ENCODE measurements at places on chromosomes 12 and 14.
A peak's percentile ranks its signal among the peaks of the same experiment; 100 is the strongest.

DNA sequence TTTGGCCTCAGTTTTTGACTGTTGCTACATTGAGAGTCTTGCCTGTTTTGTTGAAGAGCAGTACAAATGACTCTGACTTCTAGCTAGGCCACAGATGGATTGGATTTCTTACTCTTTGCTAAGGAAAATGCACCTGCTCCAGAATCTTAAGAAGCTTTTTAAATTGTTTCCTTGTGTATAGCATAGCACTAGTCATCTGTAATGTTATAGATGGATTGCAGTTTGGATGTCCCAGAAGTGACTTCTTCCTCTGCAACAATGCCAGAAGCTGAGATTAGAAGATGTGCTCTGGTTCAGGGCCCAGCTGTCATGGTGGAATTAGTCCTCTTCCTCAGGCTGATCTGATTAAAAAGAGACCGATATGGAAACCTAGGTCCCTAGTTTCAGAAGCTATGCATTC is 67.9 kb downstream of the DAAM1 start:
- DNase-seq, result no peak

DNA sequence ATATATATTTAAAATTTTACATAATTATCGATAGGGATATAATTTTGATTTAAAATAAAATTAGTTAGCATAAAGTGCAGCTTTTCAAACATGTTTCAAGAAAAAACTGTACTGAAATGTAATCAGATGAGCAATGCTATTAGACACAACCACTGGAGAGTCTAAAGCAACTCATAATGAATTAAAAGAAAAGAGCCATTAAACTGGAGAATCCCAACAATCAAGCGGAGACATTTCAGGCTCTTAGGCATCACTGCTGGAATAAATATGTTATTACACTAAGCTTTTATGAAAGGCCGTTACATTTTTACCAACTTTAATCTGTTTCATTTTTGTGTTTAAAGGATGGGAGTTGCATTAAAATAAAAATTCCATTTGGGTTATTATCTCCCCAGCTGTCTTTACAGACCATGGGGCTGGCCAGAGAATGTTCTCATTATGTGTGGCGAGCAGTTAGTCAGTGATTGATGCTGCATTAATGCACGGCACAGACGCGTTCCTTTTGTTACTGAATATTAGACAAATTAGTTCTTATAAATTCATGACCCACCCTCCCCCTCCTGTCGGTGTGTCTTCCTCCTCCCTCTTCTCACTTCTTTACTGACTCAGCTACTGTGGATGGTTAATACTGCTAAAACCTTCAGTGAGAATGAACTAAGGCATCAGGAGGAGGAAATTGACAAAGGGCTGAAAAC is 156.8 kb downstream of the PDZRN4 start:
- DNase-seq, result no peak

DNA sequence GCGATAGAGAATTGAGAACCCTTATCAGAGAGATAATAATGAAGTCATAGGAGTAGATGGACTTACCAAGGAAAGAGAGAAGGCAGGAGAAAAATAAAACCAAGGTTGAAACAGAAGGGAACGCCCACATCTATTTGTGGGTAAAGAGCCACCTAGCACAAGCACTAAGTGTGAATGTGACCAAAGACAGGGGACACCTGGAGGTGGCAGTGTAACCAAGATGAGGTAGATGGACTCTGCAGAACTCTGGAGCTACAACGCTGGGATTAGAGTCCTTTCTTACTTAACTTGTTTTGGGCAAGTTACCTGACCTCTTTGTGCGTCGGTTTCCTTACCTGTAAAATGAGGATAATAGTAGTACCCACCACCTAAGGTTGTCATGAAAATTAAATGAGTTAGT is 101.9 kb downstream of the SLC5A8 start:
- DNase-seq, result no peak

GRCh38 chr14:105067140-105067968 is 2.1 kb upstream of the GPR132 start:
- DNase-seq, result peak; percentile 41

DNA sequence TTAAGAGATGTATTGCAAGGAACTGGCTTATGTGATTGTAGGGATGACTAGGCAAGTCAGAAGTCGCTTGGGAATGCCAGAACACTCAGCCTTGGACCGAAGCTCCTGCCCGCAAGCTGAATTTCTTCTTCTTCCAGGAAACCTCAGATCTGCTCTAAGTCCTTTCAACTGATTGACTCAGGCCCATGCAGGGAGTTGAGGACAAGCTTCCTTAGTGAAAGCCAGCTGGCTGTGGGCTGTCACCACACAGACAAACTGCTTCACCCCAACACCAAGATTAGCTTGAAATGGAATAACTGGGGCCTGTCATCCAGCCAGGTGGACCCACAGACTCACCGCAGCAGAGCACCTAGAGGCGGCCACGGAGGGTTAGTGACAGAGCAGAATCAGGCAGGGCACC is 24.7 kb downstream of the BDKRB2 start:
- DNase-seq, result no peak

DNA sequence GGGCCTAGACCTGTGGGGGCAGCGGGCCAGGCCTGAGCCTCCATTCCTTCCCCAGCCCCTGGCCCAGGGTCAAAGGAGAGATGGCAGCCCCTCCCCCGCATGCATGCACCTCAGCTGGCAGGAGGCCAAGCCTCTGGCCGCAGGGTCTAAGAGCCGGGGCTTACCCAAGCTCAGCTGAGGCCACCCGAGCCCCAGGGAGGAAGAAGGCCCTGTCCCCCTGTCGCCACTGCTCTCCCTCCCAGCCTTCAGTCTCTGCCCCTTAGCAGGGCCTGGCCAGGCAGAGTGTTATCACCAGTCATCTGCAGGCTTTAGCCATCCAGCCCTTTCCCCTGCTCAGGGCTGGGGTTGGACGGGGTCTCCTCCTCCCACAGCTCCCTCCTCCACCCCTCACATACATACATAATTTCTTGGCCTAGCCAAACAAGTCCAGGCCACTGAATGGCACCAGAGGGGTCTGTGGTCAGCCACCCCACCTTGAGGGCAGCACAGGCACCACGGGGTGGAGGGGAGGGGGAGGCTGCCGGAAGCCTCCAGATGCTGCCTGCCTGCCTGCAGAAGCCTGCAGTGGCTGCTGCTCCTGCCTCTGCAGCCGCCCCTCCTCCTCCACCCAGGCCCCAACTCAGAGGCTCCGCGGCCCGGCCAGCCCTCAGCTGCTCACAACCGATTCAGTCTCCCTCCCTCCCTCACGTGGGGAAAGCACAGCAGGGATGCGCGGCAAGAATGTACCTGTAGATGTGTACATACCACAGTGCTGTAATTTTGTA is 22.8 kb downstream of the RAB35 start:
- DNase-seq, result no peak
